Activated naive CD4-positive, alpha-beta T cell treated with anti-CD3 and anti-CD28 coated beads, Interleukin-2, amount 50 U/mL, for 16 hours (primary cell): ENCODE measurements at places on chromosomes 5 and 9.
A peak's percentile ranks its signal among the peaks of the same experiment; 100 is the strongest.

GRCh38 chr9:129398101-129398960 lies 220.3 kb upstream of the IER5L start:
- DNase-seq = no peak

DNA sequence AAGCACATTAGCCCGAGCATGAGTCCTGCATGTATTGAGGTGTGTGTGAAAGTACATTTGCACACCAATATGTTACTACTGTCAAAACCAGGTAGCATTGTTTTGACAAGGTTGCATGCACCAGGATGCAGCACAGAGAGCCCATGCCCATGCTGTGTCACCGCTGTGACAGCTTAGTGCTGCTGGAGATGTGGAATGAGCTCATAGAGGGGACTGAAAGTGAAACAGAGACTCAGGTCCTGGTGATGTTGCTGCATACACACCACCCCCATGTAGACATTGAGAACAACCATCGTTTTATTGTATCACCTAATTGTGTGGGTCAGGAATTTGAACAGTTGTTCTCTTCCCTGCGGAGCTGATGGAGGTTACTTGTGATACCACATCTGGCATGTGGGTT lies 53.0 kb downstream of the GADD45G start:
- no peak for DNase-seq

- DNase-seq = no peak
These were observed 377.6 kb downstream of the DNAH5 start for GRCh38 chr5:13566871-13567339.

GRCh38 chr5:40680741-40681362 lies 1.1 kb downstream of the PTGER4 start:
- DNase-seq = peak; percentile 60

GRCh38 chr5:82313016-82313415 lies 34.9 kb upstream of the RPS23 start:
- DNase-seq = no peak

- DNase-seq = no peak
These were observed 276.6 kb upstream of the VLDLR start for GRCh38 chr9:2345013-2345412.

GRCh38 chr9:126491568-126491879 lies 122.2 kb upstream of the LMX1B start:
- DNase-seq = no peak

GRCh38 chr5:178622679-178623247 lies 4.1 kb downstream of the CLK4 start:
- no peak for DNase-seq

DNA sequence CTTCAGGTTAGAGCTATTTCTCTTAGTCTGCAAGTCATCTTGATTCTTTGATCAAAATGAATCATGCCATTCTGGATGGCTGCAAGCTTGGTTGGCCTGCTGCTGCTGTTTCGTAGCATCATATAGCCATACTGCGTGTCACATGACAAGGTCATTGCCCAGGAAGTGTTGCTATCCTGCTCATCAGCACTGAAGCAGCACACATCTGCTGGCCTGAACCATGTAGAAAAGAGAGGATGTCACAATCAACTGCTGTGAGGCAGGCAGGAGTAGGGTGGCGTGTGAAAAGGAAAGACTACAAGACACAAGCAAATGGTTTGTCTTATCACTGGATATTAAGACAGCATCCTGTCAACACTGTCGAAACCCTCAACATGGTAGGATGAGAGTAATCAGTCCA lies 376.7 kb upstream of the RORB start:
- DNase-seq = no peak

DNA sequence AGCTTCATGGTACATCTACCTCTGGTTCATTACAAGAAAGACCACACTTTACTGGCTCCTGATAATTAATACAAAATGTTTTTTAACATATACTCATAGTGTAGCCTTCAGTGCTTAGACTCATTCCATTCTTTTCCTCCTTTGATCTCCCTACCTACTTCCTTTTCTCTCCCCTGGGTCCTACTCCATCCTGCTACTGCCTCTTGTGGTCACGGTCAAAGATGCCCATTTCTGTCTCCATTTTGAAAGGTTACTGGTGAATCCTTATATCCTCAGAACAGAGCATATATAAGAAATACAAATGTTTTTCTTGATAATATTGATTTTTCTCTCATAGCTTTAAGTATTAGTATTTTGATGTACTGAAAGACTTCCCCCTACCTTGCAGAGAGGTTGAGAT lies 375.9 kb downstream of the ARRDC3 start:
- DNase-seq = no peak

DNA sequence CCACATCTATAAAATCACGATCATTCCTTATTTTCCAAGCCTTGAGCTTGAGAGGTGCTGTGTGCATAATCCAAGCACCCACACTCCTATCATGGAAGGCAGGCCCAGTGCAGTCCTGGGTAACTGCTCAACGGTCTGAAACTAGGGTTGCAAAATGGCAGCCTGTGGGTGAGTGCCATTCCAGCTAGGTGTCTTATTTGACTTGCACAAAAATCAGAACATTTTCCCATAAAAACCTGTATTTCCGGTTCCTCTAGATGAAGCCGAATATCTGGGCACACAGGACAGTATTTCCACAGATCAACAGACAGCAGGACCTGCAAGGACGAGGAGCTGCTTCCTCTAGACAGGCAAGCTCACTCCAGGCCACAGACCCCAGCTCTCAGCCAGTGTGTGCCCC lies 588.8 kb downstream of the BNC2 start:
- DNase-seq = no peak

DNA sequence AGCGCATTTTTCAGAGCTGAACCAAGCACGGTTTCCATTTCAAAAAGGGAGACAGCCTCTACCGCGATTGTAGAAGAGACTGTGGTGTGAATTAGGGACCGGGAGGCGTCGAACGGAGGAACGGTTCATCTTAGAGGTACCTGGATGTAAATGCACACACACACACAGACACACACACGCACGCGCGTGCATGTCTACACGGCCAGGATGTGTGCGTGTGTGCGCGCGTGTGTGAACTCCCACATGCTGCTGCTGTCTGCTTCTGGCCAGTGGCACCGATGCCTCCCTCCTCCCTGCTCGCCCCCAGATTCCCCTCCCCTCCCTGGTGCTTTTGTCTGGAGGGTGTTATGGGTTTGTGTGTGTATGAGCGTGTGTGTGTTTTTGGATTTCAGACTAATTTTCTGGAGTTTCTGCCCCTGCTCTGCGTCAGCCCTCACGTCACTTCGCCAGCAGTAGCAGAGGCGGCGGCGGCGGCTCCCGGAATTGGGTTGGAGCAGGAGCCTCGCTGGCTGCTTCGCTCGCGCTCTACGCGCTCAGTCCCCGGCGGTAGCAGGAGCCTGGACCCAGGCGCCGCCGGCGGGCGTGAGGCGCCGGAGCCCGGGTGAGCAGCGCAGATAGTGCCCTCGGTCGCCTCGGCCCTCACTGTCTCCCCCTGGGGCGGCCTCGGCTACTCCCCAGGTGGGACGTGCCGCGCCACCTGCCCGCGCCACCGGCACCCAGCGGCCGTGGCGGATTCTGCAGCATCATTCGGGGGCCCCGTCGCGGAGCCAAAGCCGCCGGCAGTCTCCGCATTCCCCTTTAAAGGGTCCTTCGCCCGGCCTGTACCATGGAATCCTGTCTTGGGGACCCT lies at the start of gene NTRK2:
TSS of gene NTRK2 (plus strand) at position 442 of the 850 bp plus-strand sequence. CDS start 1,020 bp downstream, outside the sequence.
- DNase-seq = no peak

- DNase-seq = no peak
These were observed 421.4 kb upstream of the DAB2 start for GRCh38 chr5:39846144-39846543.

DNA sequence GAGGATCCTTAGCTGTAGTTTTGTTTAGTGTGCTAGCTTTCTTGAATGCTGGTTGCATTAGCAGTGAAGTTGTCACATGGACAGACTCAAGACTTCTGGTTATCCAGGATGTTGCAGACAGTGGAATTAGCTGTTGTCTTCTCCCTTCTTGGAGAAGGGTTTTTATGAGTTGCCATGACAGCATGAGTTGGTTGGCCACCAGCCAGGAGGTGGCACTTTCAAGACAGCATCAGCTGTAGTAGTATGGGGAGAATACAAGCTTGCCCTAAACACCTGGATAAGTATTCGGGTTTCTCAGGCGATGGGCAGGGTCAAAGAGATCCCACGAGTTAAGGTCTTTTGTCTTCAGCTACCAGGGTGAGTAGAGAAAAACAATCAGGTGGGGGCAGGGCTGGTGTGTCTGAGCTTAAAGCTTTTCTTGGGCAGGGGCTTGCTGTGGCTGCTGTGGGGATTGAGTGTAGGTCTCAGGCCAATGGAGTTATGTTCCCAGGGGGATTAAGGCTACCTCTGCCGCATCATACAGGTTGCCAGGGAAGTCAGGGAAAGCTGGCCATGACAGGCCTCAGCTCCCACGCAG lies 7.7 kb upstream of the C5orf47 start:
- DNase-seq = no peak

GRCh38 chr5:148665431-148665830 lies 11.1 kb upstream of the HTR4 start:
- no peak for DNase-seq
